ENCODE measurements at places on chromosomes 7 and 10.

- DNase-seq = no peak
Measured at GRCh38 chr10:92207061-92207460, 83.8 kb downstream of the CPEB3 start.

- DNase-seq = peak; percentile 35
Measured at GRCh38 chr10:104128214-104128613, 6.2 kb downstream of the SFR1 start.

DNA sequence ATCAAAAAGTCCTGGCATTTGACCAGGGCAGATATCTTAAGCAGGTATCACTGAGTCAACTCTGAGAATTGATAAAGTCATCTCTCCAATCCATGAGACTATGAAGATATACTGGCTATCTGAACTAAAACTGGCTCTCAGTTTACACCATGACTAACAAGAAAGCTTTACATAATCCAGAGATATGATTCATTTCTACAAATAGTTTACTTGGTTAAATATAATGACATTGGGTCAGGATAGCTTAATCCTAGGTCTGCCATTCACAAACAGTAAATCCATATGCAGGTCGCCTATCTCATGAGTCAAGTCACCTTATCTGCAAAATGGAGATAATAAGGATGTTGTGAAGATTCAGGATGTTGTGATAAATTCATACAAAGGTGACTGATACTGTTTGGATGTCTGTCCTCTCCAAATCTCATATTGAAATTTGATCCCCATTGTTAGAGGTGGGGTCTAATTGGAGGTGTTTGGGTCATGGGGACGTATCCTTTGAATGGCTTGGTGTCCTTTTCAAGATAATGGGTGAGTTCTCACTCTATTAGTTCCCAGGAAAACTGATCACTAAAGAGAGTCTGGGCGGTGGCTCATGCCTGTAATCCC, 117.4 kb downstream of the JMJD1C start:
- no peak for DNase-seq

- no peak for DNase-seq
Measured at GRCh38 chr10:3959370-3960325, 174.6 kb upstream of the KLF6 start.

- DNase-seq = no peak
Measured at GRCh38 chr10:124655191-124656112, 88.7 kb downstream of the FAM53B start.

GRCh38 chr10:9709849-9710248, 1307.8 kb upstream of the CELF2 start:
- peak; percentile 0 for DNase-seq

- no peak for DNase-seq
Measured at GRCh38 chr10:88333248-88333630, 249.9 kb downstream of the RNLS start.

DNA sequence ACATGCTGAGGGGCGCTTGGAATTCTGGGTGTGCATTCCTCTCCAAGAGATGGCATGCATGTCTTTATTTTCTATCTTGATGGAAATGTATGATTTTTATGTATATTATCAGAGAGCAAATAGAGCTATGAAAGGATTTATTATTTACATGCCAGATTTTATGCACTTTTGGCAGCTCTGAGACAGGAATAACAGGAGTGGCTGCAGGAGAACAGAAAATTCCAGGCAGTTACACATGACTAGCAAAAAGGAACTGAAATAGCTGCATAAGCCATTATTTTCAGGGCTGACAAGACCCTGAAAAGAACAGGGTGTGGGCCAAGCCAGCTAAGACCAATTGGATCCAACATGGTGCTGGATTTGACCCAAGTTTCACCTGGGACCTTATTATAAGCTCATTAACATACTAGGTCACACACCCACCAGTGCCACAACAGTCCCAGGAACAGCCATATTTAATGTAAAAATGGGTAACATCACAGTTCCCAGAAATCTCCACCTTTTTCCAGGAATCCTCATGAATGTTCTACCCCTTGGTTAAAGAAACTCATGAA, 43.2 kb upstream of the ACSL5 start:
- DNase-seq = no peak

DNA sequence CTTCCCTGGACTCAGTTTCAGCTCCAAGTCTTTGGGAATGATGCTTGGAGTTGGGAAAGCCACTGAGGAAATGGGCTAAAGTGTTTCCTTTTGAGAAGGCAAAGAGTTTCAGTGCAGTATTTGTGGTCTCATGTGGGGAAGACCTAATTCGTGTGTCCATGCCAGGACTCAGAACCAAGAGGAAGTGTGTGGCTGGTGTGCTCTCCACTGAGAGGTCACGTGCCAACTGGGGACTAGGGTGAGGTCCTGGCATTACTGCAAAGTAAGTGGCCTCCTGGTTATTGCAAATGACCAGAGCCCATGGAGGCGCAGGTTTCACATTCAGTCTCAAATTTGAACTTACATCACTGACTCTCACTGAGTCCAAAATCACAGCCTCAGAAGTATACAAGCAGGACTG, 48.6 kb upstream of the ITPRID1 start:
- no peak for DNase-seq

GRCh38 chr7:114741911-114742310, 180.0 kb upstream of the MDFIC start:
- DNase-seq = no peak

DNA sequence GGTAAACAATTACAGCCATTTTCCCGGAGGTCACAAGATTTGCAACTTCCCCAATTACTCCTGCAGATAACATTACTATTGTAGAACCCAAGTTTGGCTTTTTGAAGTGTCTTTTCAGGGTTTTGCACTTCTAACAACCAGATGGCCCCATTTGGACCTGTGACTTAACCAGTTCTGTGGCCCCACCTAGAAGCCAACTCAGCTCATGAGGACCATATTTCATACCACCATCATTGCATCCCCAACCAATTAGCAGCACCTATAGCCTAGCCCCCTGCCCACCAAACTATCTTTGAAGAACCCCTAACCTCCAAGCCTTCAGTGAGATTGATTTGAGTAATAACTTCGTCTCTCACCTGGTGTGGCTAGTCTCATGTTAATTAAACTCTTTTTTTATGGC, 51.3 kb upstream of the WDR11 start:
- DNase-seq = no peak

GRCh38 chr10:44253769-44254462, 131.0 kb downstream of the CXCL12 start:
- peak; percentile 97 for DNase-seq

GRCh38 chr7:137947046-137947445, 54.8 kb downstream of the CREB3L2 start:
- DNase-seq = no peak

DNA sequence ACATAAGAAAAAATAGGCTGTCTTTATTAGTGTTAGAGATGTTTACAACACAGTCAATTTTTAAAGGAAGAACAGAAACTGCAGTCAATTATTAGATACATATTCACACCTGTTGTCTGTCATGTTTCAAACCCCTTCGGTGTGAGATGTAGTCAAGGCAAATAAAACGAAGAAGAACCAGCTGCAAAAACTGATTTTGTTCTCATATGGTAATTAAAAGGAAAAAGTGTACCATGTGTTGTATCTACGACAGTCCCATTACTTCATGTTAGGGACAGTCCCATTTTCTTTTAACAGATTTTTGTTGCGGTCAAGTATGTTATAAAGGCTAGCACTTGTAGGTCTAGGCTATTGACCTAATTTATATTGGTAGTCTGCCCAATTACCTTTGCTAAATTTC, 149.4 kb downstream of the LRRN3 start:
- DNase-seq = no peak

Data from EH (cell line).